ENCODE measurements at places on chromosomes 12 and 14. TPM values are rescaled to one million over a fixed set of nuclear protein-coding genes. Genes with fewer than 3 reads are reported as not detected.

The OR4E2 gene
- not detected for total RNA-seq

The PARPBP gene
- total RNA-seq = 3.8 TPM

The DACT1 gene
- 120 TPM for total RNA-seq

The GUCY2C gene
- total RNA-seq = not detected

The CLECL1 gene
- total RNA-seq = not detected

The SRP54 gene
- total RNA-seq = 54.4 TPM

The FAR2 gene
- 11.1 TPM for total RNA-seq

The SERPINA10 gene
- total RNA-seq = not detected

The SLC38A2 gene
- 596 TPM for total RNA-seq

The SBNO1 gene
- 37.3 TPM for total RNA-seq

The PTPRB gene
- 0.21 TPM for total RNA-seq

The PTPRQ gene
- total RNA-seq = 0.08 TPM

The ANO2 gene
- total RNA-seq = 0.73 TPM

All from chondrocyte (in vitro differentiated cells).